ENCODE measurements at places on chromosomes 6 and 20. TPM values are rescaled to one million over a fixed set of nuclear protein-coding genes. Genes with fewer than 3 reads are reported as not detected.

DNA sequence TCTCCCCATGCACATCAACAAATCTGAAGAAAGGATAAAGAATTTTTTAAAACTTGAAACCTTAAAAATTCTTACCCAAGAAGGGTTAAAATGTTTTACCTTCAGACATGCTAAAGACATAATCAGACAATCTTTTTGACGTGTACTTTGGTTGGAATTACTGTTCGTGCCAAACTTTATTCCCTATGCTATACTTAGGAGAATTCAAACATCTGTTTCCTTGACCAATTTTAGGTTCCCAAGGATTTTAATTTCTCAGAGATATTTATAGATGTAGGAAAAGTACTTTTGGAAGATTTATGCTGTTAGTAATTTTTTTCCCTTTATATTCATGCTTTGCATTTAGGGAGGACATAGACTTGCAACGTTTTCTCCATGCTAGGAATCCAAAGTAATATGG is 108.4 kb downstream of the AFG1L start:
- DNase-seq, result no peak

- no peak for DNase-seq
Observed at GRCh38 chr20:19508449-19508848, 249.6 kb upstream of the RIN2 start.

GRCh38 chr6:34102696-34103095 is 43.2 kb downstream of the GRM4 start:
- no peak for DNase-seq

DNA sequence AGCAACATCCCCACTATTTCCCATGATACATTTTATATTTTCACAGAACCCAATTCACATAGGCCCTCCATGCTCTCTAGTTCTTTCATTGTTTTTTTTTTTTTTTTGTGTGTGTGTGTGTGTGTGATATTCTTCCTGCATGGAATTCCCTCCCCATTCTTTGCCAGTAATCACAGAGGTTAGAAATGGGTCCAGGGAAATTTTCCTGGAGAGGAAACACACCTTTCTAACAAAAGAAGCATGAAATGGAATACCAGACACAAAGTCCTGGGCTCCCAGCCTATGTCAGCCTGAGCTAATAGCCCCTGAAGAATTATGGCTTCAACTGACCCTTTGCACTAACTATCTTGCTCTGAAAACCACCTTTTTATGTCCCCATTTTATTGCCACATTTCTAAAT is 194.2 kb upstream of the NT5E start:
- no peak for DNase-seq

- no peak for DNase-seq
Observed at GRCh38 chr6:111291336-111292259, 191.4 kb downstream of the REV3L start.

DNA sequence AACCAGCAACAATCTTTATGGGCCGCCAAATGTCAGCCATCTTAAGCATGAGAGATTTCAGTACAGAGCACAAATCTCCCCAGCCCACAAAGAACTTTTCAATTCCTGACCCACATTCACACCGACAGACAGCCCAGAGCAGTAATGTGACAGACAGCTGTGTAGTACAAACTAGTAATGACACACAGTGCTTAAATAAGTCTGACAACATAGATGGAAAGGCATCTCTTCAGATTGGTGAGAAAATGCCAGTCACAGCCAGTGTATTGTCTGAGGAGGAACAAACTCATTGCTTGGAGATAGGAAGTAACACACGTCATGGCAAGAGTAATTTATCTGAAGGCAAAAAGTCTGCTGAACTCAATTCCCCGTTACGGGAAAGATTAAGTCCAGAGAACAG is 36.0 kb downstream of the KIZ start:
- no peak for DNase-seq

DNA sequence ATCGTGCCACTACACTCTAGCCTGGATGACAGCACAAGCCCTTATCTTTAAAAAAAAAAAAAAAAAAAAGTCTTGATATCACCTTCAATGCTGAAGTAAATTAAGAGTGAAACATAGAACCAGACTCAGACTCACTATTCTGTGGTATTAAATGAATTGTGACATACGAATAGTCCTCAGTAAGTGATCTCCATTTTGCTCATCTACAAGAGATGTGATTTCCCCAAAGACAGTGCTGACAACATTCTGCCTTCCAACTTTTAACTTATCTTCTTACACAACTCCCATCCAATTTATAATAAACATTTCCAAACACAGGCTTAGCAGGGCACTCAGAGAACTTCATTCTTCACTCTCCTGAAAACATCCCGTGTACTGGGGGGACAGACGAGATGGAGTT is 8.0 kb downstream of the ZBTB24 start:
- no peak for DNase-seq

DNA sequence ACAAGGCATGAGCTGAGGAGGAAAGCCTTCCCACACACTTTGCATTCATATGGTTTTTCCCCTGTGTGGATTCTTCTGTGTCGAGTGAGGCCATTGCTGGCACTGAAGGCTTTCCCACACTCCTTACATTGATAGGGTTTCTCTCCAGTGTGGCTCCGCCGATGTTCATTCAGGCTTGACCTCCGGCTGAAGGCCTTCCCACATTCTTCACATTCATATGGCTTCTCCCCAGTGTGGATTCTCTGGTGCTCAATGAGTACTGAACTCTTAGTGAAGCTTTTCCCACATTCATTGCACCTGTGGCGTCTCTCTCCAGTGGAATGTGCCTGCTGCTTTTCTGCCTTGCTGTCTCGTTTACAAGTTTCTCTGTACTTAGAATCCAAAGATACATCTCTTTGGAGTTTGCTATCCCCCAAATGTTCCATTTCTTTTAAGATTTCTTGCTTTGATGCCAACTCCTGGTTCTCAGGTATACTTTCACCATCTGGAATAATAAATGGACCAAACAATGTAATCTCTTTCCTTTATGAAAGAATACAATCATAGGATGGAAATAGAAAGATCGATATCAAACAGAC is 9.5 kb downstream of the ZSCAN31 start:
- DNase-seq, result no peak

DNA sequence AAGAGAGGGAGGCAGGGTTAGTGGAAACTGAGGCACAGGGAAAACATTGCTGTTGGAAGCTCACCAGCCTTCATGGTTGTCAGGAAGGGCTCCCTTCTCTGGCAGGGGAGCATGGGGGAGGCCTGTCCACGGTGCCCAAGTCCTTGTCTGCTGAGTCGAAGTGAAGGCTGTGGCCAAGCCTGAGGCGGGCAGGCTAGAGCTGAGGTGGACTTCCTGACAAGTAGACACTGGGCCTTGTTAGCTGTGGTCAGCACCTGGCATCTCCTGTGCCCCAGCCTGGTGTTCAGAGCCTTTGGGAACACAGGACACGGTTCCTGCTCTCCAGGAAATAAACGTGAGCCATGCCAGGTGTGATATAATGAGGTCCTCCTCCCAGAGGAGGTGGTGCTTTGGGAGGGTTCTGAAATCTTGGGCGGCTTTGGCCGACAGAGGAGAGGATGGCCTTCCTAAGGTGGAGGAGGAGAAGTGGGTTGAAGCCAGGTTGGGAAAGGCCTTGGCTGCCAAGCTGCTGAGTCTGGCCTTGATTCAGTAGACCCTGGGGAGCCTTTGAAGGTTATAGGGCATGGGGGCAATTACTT is 138.4 kb upstream of the RNF24 start:
- no peak for DNase-seq

DNA sequence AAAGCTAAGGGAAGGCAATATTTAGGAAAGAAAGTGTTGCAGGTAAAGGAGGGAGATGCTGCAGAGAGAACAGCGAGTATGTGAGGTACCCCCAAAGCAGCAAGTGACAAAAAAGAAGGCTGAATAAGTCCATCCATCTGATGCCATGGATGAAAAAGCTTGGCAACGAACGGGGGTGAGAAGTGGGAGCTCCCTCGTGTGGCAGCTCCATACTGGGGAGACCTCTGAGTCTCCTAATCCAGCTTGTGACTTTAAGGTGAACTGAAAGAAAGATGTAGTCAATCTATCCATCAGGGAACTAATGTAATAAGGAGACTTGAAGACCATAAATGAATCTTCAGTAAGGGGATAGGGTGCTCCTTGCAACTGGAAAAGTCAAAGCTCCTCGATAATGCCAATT is 156.6 kb downstream of the OTOR start:
- peak; percentile 6 for DNase-seq

DNA sequence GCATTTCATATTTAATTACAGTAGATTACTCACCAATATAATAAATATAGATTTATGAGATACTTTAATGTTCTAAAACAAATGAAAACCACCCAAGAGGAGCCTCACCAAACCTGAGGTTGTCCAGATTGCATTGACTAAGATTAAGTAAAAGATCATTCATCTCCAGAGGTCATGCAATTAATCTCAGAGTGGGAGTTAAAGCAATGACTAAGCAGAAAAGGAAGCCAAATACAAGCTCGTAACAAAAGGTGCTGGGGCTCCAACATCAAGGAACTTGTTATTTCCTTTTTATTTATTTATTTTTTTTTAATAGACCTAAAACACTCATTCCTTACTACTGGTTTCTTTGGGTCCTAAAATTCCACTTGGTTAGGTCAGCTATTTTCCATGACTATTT is 57.7 kb downstream of the RSPO3 start:
- no peak for DNase-seq

GRCh38 chr6:107571354-107571753 is 81.4 kb downstream of the SOBP start:
- no peak for DNase-seq

- no peak for DNase-seq
Observed at GRCh38 chr6:106591111-106591825, 38.0 kb downstream of the RTN4IP1 start.

DNA sequence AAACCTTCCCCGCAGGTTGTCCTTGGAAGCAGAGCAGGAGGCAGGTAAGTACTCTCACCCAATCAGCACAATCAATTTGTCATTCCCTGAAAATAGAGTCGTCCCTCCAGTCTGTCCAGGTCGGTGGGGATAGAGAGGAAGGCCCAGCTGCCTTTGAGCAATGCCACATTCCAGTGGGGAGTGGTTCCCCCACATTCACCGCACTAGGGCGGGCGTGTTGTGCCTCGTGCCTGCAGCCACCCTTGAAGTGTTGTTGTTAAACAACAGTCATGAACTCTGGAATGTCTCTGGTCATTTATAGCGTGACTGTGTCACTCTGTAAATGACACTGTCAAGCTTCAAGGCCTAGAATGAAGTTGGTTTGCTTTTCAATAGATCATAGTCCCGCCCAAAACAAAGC is 33.4 kb downstream of the PRDM1 start:
- no peak for DNase-seq

DNA sequence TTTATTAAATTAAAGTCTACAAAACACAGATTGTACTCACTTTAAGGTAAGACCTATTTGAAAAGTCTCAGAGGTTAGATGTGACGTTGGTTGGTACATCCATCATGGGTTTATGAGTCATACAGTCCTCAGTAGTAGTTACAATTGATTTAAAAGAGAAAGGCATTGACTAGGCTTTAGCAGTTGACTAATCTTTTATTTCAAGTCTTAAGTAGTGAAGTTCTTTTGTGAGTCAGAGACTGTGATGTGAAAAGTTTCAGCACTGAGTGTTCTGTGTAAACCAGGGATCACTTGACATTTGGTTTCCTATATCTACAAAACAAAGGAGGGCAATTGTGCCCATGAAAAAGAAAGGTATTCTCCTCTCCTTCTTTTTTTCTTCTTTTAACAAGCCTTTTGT is 221.3 kb downstream of the GRIK2 start:
- DNase-seq, result peak; percentile 87

DNA sequence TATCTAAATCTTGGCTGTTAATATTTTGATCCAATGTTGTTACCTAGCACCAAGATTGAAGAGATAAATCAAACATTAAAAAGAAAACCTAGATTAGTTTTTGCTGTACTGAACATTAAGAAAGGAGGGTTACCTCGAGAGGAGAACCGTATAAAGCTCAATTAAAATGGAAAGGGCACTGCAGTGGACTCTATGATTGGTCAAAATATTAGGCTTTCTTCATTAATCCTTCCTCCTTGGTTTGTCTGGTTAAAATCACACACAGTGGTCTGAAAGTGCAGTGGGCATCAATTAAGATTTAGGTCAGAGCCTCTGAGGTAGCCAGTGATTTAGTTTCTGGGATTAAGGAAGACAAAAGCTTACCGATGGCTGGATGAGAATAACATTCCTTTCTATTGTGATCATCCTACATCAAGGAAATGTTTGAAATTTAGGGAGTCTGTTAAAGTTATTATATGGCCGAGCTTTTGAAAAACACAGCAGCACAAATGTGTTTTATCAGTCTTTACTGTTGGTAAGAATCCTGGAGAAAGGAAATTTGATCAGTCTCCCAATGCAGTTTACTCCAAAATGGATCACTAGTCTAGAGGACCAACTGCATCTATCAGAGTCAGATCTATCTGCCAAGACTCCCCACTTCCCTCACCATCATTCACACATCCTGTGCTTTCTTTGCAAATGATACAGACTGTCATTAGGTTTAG is 134.6 kb upstream of the NEDD9 start:
- peak; percentile 13 for DNase-seq

- no peak for DNase-seq
Observed at GRCh38 chr20:63529180-63529860, 7.9 kb downstream of the PTK6 start.

DNA sequence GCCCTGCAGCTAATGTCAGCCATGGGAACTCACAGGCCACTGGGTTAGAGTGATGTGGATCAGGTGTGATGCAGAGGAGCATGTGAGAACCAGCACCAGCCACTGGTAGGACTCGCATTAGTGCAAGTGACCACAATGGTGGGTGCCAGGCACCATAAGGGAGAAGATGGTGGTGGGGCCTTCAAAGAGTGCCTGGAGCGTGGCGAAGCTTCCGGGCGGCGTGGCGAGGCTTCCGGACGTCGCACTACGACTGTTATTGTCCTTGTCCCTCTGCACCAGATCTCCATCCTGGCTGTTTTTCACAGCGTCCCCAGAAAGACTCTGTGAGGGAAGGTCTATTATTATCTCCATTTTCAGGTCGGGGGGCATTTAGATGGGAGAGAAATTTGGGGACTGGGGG is 43.9 kb downstream of the C20orf203 start:
- no peak for DNase-seq

Gene FAM209B
- not detected for total RNA-seq

Gene PAX1
- not detected for total RNA-seq

Gene PTCRA
- not detected for total RNA-seq

Gene PDYN
- 0.47 TPM for total RNA-seq

Gene PLCB4
- total RNA-seq, result 5.9 TPM

Gene PRICKLE4
- total RNA-seq, result 0.66 TPM

Gene ENPP1
- 46.9 TPM for total RNA-seq

Gene PFDN4
- 105 TPM for total RNA-seq

Gene THEMIS
- total RNA-seq, result not detected

Gene CD24
- total RNA-seq, result 2,810 TPM

Gene IL17F
- total RNA-seq, result not detected

Gene RAD21L1
- not detected for total RNA-seq

Measured in GM23338 (cell line).